Liver (tissue), 10 donors: ENCODE measurements at places on chromosomes 12 and 14.

- DNase-seq: no peak
Observed at GRCh38 chr14:50795142-50795541, 35.8 kb downstream of the NIN start.

DNA sequence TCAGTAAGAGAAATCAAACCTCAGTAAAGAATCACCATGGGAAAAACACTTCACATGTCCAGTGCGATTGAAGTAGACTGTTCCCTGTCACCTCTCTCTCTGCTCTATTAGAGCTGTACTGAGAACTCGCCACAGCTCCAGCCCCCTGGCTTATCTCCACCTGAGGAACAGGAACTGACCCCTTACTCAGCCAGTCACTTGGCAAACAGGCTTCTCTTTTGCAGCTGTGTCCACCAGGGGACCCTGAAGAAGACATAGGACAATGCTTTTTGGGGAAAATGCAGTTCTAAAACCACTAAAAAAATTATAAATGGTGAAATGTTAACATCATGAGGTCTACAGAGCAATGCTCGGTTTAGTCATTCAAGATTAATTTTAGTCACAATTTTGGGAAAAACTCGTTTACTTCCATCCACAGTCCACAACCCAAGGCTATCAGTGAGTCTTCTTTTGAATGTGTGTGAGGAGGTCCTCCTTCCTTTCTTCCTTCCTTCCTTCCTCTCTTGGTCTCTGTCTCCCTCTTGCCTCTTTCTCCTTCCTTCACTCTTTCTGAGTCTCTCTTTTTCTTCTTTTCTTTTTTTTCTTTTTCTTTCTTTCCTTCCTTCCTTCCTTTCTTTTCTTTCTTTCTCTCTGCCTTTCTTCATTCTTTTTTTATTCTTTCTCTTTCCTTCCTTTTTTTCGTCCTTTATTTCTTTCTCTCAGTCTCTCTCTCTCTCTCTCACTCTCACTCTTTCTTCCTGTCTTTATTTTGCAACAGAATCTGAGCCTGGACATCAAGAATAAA is 1189.5 kb upstream of the TMEM132C start:
- DNase-seq: no peak

DNA sequence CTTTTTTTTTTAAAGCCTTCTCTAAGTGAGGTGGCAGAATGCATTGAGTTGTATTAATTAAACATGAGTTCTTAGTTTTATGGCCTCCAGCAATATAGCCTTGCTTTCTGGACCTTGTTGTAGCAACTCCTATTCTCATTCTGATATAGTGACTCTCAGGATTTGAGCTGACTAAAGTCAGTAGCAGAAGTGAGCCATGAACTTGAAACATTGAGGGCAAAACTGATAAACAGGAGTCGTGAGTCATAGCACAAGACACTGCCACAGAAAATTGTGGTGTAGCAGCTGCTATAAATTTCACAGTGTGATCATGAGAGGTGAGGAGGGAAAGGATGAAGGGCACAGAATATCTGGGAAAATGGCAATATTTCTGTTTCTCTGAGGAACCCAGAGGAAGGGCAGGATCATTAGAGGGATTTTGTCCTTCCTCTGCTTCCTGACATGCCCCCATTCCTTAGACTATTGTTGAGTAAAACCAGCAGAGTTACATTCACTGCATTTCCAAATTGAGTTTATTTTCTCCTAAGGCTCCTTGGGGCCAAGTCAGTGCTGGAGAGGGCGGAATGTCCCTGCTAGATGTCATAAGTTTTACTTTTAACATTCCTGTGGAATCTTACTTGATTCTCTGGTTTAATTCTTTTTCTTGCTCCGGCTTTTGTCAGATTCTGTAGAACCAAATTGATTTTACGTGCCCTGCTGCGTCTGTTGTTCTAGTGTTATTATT is 7.5 kb downstream of the KLRG1 start:
- no peak for DNase-seq

DNA sequence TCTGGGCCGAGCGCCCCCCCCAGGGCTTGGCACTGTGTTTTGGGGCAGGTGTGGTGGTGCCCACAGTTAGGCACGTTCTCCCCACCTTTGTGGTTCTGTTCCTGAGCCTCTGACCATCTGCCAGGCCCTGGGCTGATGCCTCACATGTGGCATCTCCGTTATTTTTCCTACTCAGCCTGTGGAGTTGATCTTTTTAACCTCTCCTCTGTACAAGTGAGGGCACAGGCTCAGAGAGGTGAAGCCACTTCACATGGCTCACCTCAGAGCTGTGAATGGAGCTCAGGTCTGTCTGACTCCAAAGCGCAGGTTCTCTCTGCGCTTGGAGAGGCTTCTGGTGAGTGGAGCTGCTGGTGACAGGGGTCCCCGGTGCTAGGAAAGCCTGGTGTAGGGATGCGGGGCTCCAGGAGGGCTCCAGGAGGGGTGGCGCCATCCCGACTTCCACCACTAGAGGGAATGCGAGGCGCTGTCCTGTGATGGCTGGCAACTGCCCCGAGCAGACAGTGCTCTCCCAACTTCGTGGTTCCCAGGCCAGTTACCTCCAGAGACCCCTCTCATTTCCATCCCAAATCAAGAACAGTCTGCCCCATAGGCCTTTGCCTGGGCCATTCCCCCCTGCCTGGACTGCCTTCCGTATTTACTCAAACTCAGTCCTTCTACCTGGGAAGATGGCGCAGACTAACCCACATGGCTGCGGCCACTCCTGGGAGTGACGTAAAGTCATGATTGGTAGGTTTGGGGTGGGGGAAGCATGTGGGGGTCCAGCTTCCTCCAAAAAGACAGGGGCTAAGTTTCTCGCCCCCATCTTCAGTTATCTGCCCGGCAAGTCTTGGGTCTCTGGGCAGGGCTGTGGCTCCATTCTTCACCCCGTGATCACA is 9.9 kb downstream of the BCL7A start:
- DNase-seq: peak; percentile 77

GRCh38 chr14:101126731-101127130 is 223.2 kb upstream of the RTL1 start:
- peak; percentile 22 for DNase-seq

DNA sequence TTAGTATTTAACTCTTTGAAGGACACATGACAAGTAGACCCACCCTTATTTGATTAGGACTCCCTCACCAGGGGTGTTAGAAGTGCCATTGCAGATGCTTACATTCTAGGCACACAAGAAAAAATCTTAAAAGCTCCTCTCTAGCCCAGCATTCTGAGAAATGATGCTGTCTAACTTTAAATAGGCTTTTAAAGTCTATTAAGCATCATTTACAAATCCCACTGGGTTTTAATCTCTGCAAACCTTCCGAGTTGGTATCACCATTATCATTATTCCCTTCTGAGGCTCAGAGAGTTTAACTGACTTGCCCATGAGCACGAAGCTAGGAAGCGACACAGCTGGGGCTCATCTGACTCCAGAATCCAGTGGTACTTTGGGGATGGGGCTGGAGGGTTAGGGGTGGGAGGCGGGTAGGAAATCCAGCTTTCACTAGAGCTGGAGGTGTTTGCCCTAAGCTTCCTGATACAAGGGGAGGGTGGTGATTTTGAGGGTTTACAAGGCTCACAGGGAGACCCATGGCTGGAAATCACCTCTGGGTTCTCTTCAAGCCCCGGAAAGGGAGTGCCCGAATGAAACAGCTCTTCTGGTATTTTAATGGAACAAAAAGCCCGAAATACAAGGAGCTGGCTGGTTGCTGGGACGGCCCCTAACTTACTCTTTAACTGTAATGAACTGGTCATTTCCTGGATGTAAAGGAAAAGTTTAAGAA is 109.2 kb upstream of the FUT8 start:
- no peak for DNase-seq

GRCh38 chr14:93132472-93133065 is 16.8 kb upstream of the ITPK1 start:
- peak; percentile 40 for DNase-seq

GRCh38 chr14:100498068-100498467 is 89.1 kb downstream of the BEGAIN start:
- no peak for DNase-seq

GRCh38 chr12:108307006-108307405 is 32.1 kb downstream of the CMKLR1 start:
- no peak for DNase-seq

DNA sequence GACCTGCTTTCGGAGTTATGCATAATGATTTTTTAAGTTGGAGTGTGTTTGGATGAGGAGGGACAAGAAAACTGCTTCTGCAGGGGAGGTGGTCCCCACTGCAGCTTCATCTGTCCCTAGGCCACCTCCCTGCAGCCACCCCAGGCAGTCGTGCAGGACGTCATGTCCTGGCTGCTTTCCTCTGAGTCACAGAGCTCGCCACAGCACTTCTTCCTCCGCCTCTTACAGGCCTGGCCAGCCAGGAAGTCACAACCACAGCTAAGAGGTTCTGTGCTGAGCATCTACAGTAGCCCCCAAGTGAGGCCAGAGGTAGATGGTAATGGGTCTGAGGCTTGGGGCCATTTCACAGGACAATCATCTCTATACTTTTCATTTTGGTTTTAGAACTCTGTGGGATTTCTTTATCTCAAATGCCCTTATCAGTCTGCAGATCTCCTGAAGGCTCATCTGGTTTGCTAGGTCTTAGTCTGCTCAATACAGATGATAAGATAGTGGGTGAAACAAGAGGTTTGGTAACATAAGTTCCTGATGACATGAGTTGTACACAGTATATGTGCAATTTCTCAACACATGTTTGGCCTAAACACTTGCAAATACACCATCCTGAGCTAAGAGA is 106.4 kb downstream of the ARF6 start:
- DNase-seq: no peak
